ENCODE measurements at places on chromosomes 12 and 14.

DNA sequence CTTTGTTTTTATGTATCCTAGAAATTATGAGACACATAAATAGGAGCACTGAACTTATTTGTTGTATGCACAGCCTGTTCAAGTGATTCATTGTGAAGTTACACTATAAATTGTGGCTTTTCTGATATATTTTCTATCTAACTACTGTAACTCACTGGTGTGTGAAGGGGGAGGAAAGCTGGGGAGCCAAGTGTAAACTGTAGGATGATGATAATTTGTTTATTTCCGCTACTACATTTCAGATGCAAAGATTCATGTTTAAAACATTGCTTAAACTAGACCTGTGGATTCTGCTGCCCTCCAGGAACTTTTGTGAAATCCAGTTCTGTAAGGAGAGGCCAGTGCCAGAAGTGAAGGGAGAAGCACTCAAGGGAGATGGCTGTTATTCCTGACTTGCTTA is 3.3 kb downstream of the TMTC2 start:
- no peak for DNase-seq

- no peak for DNase-seq
These were observed 162.1 kb upstream of the TMTC2 start for GRCh38 chr12:82524641-82525040.

DNA sequence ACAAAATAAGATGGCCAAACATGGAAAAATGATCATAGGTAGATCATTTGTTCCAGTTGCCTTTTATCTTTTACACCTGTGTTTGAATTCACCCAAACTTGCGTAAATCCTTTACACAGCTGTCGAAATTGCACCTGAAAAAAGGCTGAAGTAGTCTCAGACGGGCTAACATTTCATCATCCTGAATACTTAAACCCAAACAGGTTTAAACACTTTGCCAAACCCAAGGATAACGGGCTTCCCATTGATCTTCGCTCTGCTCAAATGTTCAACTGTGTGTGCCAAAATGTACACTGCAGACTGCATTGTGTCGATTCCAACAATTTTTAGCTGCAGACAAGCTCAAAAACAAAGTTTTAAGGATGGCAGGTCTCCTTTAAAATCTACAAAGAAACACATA is 288.7 kb upstream of the DDHD1 start:
- no peak for DNase-seq

DNA sequence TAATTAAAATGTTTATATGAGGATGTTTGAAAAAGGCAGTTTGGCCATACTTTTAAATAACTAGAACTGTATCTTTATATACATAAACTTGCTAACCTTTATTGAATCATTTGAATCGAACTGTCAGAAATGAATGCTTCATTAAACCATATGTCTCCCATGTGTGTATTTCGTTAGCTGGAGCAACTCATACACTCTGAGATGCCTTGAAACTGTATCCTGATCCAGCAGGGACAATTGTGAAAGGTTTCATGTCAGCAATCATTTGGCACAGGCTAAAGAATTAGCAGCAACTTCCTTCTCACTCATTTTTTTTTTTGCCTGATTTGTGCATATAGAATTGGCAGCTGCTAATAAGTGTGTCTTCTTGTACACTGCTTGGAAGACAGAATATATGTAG is 109.9 kb downstream of the NAV3 start:
- DNase-seq = no peak

GRCh38 chr12:12425001-12425400 is 68.1 kb downstream of the BORCS5 start:
- no peak for DNase-seq

GRCh38 chr14:75381642-75382041 is 46.2 kb upstream of the JDP2 start:
- no peak for DNase-seq

DNA sequence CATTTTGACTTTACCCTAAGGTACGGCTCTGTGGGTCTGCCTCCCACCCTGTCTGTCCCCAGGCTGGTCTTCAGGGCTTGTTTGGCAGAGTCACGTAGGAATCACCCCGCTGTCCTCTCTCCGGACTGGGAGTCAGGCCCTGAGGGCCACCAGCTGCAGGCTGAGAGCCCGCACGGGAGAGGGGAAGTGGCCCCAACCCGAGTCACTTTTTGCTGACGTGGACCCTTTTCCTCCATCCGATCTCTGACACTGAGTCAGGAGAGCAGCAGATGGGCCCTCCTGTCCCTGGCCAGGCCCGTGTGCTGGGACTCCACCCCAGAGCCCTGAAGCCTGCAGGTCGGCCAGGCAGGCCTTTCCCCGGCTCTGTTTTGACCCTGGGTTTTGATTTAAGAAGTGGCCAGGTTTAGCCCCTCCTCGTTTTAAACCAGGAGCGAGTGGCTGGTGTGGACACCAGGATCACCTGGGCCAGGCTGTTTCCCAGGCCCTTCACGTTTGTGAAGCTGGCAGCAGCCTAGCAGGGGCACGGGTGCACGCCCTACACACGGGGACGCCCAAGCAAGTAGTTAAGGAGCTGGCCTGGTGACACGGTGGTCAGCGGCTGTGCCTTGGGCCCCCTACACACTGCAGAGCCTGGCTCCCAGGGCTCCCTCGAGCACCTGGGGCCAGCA is 12.5 kb upstream of the TEX22 start:
- DNase-seq = no peak

- DNase-seq = no peak
These were observed 11.1 kb upstream of the NPFF start for GRCh38 chr12:53518381-53518780.

DNA sequence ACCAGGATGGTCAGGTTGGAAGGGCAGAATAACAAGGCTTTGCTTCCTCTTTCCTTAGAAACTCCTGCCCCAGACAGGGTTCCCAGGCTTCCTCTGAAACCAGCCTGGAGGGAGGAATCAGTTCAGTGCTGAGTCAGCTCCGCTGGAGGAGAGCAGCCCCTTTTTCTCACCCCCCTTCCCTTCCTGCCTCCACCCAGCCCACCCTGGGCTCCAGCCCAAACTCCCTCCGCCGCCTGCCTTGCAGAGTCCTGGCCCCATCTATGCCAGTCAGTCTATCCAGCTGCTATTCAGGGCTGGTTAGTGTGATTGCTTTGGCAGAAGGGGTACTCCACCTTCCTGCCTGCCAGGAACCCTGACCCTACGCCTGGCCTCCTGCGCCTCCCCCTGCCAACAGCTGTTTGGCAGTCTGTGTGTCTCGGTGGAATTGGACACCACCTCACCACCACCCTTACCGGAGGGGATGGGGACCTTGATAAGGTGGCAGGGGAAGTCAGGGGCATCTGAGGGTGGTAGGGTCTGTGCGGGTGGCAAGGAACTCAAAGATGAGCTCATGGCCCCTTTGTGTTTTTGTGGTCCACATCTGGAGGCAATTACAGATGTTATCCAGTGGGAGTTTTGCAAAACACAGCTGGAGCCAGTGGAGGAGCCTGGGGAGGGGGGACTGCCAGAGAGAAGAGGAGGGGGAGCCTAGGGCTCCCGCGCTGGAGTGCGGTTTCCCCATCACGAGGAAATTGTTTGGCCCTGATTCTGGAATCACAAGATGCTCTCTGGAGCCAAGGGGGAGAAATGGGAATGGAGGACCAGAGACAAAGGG is 12.2 kb downstream of the MMP14 start:
- DNase-seq = peak; percentile 27

- DNase-seq = no peak
These were observed 33.1 kb downstream of the CLMN start for GRCh38 chr14:95286645-95287044.

DNA sequence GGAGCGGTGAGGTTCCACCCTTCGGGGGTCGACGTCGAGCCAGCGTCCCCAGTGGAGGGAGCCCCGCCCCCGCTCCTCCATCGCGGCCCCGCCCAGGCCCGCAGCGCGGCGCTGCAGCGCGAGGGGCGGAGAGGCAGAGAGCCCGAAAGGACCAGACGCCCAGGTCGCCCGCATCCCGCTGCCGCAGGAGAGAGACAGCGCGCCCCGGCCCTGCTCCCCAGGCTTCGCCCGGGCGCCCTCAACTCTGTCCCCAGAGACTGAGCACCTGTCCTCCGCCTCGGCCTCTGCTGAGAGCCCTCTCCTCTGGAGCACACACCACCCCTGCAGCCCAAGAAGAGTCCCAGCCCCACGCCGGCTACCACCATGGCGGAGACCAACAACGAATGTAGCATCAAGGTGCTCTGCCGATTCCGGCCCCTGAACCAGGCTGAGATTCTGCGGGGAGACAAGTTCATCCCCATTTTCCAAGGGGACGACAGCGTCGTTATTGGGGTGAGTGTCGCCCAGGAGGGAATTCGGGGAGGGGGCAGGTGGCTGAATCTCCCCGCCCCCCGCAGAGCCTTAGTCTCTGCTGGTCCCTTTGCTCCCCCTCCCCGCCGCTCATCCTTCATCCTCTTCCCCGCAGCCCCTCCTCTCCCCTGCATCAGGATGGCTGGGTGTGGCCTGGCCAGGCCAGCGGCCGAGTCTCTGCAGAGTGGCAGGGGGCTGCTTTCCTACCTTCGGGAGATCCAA is at the start of gene KIF5A:
Gene KIF5A (plus strand): TSS at position 136 of the 732 bp plus-strand sequence. CDS start 228 bp downstream, at position 364.
- peak; percentile 49 for DNase-seq

DNA sequence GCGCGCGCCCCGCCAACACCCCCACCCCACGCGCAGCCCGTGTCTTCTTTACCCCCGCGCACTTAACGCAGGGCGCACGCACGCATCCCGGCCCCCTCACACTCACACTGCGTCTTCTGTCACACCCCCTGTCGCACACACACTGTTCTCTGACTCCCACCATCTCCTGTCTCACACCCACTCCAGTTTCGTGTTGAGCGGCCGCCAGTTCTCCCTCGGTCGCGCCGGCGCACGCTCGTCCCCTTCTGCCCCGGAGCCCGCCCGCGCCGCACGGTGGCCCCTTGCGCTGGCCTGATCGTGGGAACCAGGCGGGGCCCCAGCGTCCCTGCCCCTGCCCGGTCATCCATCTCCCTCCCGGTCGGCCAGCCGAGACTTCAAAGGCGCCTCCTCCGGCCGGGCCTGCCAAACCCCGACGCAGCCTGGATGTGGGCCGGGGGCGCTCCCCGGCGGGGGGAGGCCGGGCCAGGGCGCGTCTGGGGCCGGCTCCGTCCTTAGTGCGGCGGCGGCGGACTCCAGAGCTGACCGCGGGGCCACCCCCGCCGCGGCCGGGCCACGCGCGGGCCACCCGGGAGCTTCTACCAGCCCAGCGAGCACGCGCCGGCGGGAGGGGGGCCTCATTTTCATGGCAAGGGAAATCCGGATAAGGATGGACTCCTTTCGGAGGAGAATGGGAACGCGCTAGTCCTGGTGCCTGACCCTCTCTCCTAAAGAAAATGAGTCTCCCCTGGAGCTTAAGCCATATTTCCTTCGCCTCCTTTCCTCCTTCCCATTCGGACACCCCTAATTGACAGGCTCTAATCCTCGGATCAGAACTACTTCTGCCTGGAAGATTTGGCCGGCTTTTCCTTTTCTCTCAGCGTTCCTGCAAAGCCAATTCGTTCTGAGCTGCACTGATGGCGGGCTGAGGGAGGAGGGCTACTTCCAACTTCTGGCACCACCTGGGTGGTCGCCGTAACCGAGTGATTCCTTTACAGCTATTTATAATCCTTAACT is 82.0 kb upstream of the HMGA2 start:
- DNase-seq = no peak

DNA sequence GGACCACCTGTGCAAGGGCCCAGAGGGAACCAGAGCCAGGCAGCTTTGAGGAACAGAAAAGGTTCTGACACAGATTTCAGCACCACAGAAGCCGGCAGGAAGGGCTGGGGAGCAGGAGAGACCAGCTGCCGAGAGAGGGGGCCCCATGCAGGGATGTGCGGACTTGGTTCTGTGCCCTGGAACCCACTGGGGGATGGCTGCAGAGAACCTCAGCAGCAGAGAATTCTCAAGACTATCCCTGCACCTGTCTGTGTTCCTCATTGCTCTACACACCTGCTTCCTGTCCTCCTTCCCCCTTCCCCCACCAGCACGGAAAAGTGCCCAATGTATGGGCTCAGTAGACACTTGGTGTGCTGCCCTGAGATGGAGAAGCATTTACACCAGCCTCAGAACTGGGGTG is 3.2 kb downstream of the SERPINA9 start:
- no peak for DNase-seq

DNA sequence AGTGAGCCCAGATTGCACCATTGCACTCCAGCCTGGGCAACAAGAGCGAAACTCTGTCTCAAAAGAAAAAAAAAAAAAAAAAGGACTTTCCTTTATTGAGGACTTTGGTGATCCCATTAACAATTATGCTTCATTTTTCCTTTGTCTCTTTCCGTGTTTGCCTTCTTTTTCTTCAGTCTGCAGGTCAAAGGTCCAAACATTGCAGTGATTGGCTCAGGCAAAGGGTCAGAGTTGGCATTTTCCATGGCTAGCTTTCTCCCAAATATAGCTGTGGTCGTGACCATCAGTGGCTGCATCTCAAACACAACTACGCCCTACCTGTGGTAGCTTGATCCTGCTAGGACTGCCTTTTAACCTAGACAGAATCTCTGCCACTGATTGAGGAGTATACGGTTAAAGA is 7.0 kb upstream of the DNAL1 start:
- DNase-seq = no peak

Data from hematopoietic multipotent progenitor cell treated with erythropoietin and hydrocortisone succinate and interleukin-3 and kit ligand, for 8 days (in vitro differentiated cells).